H4 (cell line): ENCODE measurements at places on chromosomes 11 and 22. TPM values are rescaled to one million over a fixed set of nuclear protein-coding genes. Genes with fewer than 3 reads are reported as not detected.

LMO2 gene
- 1.4 and 1.5 TPM in 2 replicates for total RNA-seq

- no peak for DNase-seq
Observed at GRCh38 chr22:19916006-19916405, 25.6 kb upstream of the COMT start.

LIF gene
- 2.2 and 3.9 TPM in 2 replicates for total RNA-seq

SAA4 gene
- total RNA-seq, result not detected in 2 replicates
